Cortex of kidney (tissue), 1 donor: ENCODE measurements at places on chromosomes 12 and 14.

DNA sequence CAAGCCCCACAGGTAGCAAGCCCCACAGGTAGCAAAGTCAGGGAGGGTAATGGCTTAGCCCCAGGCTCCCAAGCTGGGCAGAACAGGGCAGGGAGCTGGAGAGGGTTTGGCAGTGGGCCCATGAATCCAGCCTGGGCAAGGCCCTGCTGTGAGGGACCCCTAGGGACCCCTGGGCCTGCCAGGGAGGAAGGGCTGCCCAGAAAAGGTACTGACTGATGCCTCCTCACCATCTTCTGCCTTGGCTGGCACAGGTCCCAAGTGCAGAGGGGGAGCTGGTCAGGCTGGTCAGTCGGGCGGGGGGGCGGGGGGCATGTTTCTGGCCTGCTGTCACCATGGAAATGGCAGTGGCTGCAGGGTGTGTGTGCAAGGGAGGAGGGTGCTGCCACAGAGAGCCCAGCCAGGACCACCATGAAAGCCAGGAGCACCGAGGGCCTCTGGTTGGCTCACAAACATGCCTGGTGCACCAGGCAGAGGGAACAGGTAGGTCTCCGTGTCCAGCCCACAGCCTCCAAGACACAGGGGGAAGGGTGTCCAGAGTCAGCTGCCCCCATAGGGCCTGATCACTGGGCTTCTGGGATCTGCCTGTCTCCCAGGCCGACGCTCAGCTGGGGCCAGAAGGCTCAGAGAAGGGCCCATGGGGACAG lies 1.5 kb upstream of the CRIP2 start:
- no peak for DNase-seq

DNA sequence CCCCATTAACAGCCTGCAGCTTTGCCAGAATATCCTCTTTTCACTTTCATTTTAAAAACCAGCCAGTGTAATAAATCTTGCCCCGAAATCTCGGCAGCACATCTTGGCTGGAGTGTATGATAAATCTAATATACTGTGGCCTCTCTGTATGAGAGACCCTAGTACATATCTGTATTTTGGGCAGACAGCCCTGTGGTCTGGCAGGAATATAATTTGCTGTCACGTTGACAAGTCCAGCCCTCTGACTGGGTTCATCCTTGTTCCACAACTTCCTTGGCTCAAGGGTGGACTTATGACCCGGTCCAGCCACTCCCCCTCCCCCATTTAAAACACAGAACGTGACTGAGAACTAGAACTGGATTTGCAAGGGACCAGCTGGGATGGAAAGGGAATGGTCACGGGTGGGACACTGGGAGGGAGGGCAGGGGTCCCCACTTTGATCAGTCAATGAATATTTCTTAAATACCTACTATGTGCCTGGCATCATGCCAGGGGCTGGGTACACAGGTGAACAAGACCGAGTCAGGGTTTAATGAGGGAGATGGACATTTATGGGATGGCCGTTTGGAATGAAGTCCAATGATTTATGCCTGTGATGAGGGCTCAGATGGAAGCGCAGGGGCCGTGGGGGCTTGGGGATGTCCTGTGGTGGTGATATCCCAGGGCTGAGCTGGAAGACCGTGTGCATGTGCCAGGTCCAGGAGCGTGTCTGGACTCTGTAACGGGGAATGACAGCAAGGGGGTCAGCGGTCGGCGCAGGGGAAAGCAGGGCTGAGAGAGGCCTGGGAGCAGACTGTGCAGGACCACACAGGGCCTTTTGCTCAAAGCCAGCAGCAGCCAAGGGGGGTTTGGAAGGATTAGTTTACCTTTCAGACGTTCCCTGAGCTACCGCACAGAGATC lies 190.5 kb downstream of the PHETA1 start:
- no peak for DNase-seq

DNA sequence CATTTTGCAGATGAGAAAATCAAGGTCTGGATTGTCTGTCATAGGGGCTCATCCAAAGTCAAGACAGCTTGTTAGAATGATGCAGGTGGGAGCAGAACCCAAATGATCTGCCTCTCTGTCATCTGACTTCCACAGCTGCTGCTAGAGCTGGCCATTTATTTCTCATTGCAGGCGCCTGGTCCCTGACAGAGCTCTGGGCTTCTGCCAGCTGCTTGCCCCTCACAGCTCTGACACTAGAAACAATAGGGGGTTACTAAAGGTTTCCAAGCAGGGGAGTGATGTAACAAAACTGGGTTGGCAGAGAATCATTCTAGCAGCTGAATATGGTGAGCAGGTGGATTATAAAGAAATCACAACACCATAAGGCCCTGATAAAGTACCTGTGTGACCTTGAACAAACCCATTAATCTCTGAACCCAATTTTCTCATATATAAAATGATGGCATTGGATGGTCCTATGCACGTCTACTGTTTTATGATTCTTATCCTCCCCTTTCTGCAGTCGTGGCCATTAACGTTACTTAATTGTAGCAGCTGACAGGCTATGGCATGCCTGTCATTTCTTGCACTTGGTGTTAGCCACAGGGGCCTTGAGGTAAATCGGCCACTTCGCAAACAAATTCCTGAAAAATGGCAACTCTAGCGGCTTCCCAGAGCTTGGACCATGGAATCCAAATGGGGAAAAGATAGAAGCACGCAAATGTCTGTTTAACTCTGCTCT lies 134.6 kb downstream of the RMST start:
- DNase-seq = no peak

DNA sequence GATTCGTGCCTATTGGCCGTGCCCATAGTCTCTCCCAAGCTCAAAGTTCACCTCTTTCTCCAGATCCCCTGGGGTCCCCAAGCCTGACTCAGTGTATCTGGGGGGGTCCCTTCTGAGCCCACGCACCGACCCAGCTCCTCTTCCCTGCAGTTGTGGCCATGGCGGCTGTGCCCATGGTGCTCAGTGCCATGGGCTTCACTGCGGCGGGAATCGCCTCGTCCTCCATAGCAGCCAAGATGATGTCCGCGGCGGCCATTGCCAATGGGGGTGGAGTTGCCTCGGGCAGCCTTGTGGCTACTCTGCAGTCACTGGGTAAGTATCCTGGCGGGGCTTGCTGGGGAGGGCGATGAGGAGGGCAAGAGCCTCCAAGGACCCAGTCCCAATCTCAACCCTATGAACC lies 5.1 kb downstream of the IFI27 start:
- no peak for DNase-seq

- no peak for DNase-seq
Measured at GRCh38 chr12:690466-690865, 27.2 kb upstream of the NINJ2 start.
